ENCODE measurements at places on chromosomes 3 and 15. TPM values are rescaled to one million over a fixed set of nuclear protein-coding genes. Genes with fewer than 3 reads are reported as not detected.

Gene ABHD5
- 27.5 TPM for total RNA-seq

GRCh38 chr3:81789691-81790090 is 28.2 kb upstream of the GBE1 start:
- no peak for DNase-seq

DNA sequence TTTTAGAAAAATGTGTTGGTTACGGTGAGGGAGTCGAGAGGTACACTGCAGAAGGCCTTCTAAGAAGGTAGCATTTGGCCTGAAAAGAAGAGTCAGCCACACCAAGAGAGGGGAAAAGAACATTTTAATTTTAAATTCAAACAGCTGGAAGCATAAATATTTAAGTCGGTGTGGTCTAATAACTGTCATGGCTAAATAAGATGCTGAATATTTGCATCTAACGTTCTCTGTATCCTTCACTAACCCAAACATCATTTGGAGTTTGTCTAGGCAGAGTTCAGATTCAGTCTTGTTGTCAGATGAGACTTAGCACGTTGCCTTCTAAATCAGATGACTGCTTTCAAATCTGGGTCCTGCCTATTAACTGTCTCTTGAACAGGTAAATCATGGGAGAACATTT is 583.3 kb downstream of the DIPK2A start:
- DNase-seq: no peak

GRCh38 chr3:13023235-13023970 is 49.8 kb downstream of the IQSEC1 start:
- peak; percentile 59 for DNase-seq

DNA sequence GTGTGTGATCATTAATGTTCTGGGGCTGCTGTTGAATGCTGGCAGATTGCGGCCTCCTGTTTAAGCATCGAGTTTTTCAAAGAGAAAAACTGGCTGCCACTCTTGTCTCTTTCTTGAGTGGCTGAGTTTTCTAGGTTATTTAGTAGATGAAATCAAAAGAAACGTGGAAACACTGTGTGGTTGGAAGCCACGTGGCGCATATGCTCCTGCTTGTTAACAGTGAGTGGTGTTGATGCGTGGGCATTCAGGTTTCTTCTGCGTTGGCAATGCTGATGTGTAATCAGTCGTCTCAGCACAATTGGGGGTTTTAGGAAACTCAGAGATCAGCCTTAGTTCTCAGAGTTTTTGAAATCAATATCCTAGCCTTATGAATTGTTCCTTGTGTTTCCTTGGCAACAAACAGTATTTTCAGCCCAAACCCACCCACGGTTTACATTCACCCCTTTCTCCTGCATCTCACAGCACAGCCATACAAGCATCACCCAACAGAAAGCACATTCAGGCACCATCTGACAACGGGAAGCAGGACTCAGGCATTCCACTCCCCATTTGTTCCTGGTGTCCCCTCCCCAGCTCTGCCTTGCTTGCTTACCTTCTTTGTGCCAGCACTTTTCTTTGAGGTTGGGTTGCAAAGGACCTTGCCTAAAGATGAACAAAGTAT is 74.7 kb downstream of the SEC22A start:
- no peak for DNase-seq

Data from heart right ventricle (tissue), 16 donors.